Suppressor macrophage (primary cell): ENCODE measurements at places on chromosomes 3 and 15.

DNA sequence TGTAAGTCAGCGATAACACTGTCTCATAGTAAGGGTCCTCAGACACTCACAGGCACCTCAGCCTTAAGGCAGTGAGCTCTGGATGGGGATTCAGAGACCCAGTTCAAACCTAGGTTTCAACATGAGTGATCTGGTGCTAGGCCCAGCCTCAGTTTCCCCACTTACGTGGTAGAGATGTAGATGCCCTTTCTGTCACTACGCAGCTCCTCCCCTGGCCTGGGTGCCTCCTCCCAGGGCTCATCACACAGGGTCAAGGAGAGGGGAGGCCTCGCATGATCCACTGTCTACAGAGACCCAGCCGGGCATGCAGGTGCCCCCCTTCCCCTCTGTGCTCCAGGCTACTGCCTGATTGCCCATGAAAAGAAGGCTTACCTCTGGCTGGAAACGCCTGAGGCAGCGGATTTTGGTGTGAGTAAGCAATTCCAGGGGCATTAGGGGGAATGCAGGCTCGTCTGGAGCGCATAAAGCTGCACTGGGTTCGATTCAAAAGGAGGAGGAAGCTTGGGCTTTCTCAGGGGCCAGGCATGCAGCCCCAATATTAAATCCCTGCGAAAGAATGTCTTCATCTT, 69.8 kb upstream of the ANKRD34C start:
- DNase-seq: no peak

DNA sequence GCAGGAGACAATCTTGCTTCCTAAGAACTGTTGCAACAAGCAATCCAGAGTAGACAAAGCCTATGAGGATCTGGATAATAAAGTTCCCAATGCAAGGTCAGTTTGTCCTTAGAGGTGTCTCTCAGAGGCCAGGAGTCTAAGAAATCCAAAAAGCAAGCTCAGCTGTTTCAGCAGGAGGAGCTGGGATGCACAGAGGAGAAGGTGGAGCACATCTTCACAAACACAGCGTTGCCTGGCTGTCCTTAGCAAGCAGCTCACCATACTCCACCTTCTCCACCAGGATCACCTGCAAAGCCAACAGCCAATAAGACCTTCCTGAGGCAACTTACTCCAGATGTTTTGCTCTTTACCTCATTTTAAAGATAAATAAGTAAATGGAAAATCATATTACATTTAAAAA, 365 bp downstream of the ZBED2 start:
- DNase-seq: no peak

DNA sequence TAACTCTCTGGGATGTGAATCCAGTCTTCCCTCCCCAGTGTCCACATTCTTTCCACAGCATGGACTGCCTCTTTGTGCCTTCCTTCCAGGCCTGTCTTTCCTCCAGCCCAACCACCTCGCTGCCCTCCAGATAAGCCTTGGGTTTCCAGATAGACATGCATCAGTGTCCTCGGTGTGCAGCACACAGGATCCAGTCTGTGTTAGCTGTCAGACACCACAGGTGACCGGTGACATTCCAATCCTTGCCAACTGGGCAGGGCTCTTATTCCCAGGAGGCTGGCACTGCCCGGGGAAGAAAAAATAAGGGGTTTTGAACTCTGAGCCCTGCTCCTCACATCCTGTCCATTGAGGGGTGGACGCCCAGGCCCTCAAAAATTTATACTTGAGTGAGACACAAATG, 6.0 kb upstream of the SLC6A1 start:
- DNase-seq: no peak

DNA sequence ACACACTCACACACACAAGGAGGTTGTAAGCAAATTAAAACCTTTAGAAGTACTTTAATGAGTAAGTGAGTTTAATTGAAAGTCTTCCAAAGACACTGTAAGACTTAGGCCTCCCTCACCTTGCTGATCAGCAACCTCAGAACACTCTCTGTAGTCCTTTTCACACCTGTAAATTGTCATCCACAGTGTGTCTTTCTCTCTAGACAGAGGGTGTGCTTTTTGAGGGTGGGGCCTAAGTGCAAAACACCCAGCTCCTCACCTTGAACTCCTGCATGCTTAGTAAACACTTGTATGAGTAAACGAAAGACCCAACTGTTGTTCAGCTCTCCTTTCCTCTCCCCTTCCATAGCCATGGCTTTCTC, 183.2 kb upstream of the IL12A start:
- no peak for DNase-seq

GRCh38 chr3:160331127-160331937, 67.7 kb downstream of the IFT80 start:
- DNase-seq: no peak

GRCh38 chr15:50224606-50225005, 40.9 kb downstream of the HDC start:
- DNase-seq: no peak

- DNase-seq: no peak
Observed at GRCh38 chr3:151976211-151977050, 103.0 kb downstream of the SUCNR1 start.

- peak; percentile 32 for DNase-seq
Observed at GRCh38 chr3:90092994-90093393, 985.6 kb downstream of the EPHA3 start.

GRCh38 chr3:171615281-171615680, 155.1 kb upstream of the TNIK start:
- DNase-seq: no peak

DNA sequence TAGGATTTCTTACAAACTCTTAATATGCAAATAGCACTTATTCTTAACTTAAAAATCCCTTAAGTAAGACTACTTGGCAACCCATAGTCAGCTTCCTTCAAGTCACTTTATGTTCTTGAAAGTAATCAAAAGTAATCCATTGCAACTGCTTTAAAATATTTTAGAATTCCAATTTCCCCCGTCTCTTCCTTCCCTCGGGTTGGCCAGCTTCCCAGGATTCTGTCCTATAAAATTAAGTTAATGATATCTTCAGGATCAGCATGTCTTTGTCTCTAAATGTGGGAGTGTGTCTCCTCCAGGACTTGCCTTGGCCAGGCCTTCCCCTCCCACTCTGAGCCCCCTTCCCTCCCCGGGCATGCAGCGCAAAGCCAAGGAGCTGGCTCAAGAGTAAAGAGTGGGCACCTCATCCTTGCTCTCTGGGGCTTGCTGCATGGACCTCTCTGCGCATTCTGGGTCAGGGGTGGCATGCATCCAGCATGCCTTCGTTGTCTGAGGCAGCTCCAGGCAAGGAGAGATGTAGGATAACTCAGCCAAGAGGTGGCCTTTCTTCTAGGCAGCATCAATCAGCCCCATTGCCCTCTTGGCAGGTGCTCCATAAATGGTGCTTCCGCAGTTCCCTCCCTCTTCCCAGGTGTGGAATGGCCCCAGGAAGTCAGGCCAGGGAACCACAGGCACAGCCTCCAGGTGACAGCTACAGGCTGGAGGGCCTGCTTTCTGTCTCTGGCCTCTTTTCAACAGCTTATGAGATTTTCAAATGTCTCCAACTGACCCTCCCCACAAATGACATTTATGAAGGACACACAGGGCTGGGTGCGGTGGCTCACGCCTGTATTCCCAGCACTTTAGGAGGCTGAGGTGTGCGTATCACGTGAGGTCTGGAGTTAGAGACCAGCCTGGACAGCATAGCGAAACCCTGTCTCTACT, 108.7 kb upstream of the ALDH1A3 start:
- no peak for DNase-seq

DNA sequence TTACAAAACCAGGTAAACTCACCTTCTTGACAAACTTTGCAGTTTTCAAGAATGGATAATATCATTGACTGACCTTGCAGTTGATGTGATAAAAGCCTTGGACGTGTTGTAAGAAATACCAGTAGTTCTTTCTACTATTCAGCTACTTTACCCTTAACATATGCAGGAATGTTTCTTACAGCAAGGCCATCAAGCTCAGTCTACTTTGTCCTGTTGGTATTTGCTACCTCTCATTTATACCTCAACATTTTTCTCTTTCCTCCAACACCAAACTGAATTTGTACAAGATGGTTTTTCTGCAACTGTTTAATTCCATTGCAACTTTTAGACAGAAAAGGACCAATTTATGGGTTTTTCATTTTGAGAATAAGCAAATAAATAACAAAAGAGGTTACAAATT, 147.4 kb upstream of the BCHE start:
- no peak for DNase-seq

- peak; percentile 81 for DNase-seq
Observed at GRCh38 chr3:72274493-72275330, 489.8 kb upstream of the PROK2 start.

DNA sequence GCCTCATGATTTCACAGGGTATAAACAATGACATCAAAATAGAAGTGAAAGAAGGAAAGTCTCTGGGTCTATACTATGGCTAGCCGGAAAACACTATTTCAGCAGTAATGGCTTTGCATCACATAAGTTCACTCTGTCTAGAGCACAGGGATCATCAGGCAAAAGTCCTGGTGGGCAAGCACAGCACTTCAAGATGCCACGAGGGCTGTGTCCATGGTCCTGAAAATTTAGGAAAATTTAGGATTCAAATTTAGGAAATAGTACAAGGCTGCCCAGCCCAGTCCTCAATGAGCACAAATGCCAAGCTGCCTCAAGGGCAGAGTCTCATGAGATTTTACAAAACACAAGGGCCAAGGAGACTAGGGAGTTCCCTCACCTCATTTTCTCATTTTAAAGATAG, 54.1 kb downstream of the RORA start:
- no peak for DNase-seq

DNA sequence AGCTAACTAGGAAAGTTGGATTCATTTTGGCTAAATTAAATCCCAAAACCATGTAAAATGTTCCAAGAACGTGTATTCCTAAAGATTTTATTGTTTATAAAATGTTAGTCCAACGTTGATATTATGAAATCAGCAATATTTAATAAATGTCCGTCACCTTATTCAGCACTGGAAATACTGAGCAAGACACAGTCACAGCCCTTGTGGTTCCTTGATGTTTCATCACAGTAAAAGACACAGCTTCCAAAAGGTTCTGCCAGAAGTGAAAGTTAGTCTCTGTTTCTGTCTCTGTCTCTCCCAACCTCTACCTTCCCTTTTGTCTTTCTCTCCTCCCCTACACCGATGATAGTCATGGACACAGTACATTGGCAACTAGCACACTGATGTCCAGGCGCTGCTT, 82.2 kb upstream of the BOC start:
- DNase-seq: peak; percentile 2

- no peak for DNase-seq
Observed at GRCh38 chr15:46707452-46707851, 1009.9 kb upstream of the SEMA6D start.

GRCh38 chr3:54691289-54691771, 236.5 kb downstream of the LRTM1 start:
- DNase-seq: no peak

DNA sequence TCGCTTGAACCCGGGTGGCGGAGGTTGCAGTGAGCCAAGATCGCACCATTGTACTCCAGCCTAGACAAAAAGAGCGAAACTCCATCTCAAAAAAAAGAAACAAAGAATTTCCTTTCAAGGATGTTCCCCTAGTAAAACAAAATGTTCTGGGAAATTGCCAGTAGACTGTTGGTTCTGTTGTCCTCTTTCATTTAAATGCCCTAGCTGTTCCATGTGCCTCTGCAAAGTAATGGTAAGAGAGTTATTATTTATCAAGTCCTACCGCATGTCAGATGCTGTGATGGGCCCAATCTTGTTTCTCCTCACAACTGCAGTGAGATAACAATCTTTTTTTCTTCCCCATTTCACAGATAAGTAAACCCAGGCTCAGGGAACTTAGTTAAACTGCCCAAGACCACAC, 254.3 kb upstream of the TPM1 start:
- DNase-seq: no peak

- no peak for DNase-seq
Observed at GRCh38 chr3:162601101-162601670, 1104.6 kb downstream of the OTOL1 start.

DNA sequence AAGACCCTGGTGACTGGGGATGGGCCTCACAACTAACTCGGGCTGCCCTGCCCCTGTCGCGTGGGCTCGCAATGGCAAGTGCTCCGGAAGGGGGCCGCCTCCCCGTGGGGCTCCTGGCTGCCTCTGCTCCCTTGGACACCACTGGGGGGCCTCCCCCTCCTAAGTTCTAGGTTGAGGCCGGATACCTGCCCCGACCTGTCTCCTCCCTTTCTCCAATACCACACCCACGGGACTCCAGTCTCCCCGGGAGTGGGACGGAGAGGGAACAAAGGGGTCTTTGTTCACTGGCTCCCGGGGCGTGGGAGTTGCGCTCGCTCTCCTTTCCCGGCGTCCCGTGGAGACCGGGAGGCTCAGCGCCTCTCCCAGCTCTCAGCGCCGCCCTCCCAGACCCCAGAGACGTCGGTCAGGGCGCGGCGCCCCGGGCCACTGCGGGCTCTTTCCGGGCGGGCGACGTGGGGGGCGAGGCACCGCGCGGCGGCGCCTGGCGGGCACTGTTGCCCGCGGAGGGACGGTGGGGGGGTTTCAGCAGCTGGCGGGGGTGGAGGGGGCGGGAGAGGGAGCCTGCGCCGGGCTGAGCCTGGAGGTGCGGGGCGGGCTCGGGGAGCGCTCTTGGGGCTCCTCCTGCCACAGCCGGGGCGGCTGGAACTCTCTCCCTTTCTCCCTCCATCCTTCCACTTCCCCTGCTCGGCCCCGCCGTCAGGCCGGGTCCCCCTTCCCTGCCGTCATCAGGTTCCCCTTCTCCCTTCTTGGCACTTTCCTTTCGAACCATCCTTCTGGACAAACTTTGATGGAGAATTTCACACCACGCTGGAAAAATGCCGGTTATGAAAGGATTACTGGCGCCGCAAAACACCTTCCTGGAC, at the start of gene KCNH8:
Gene KCNH8 (plus strand): TSS at position 606 of the 863 bp plus-strand sequence. CDS start 210 bp downstream, at position 816.
- no peak for DNase-seq
